CD4-positive, alpha-beta T cell (primary cell): ENCODE measurements at places on chromosomes 5 and 9. TPM values are rescaled to one million over a fixed set of nuclear protein-coding genes. Genes with fewer than 3 reads are reported as not detected.

The C5orf58 gene
- not detected for total RNA-seq

DNA sequence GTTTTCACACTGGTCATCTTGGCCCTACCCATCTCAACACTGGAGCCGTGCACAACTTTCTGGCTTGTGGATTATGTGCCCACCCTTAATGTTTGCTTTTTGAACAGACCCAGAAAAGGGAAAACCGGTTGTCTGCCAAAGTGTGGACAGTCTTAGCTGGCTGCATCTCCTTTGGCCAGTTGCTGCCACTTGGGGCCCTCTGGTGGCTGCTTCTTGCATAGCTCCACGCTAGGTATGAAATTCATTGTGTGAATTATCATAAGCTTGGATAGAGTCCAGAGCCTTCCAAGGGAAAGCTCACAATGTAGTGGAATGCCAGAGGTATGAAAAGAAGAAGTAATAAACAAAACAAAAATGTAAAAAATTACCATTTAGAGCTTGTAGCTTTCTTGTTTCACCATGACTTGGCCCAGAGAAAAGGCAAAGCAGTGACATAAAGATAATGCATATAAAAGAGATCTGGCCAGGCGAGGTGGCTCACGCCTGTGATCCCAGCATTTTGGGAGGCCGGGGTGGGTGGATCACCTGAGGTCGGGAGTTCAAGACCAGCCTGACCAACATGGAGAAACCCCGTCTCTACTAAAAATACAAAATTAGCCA lies 12.5 kb upstream of the SLC36A3 start:
- peak; percentile 11 for DNase-seq

- no peak for DNase-seq
These were observed 23.4 kb downstream of the AKNA start for GRCh38 chr9:114364134-114365041.

The PHF24 gene
- not detected for total RNA-seq

The RAD1 gene
- total RNA-seq: 26.7 TPM

DNA sequence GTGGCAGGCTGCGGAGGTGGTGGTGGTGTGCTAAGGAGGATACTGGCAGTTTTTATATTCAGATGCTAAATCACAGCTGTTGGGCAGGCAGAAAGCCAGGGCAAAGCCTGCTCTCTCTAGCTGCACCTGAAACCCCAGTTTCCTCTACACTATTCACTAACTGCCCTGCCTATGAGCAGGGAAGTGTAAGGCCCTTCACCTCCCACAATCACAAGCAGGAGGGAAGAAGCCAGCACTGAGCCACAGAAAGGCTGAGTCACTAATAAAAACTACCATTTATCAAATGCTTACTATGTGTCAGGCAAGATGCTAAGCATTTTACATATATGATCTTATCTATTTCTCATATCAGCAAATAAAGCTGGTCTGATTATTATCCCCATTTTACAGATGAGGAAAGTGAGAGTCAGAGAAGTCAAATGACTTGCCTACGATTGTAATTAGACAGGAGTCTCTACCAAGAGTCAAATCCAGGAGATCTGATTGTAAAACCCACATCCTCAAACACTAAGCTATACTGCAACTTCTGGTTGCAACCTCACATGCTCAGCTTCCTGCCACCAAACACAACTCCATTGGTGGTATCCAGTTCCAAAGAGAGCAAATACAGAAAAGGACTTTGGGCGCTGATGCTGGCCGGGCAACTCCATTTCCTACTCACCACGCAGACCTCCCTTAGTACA lies 17.7 kb upstream of the IL6ST start:
- DNase-seq: no peak

- DNase-seq: no peak
These were observed 3.2 kb downstream of the OTP start for GRCh38 chr5:77635067-77635916.

The SLC25A2 gene
- total RNA-seq: not detected
